ENCODE measurements at places on chromosomes 4 and X.

GRCh38 chr4:89537281-89537680, 229.7 kb upstream of the GPRIN3 start:
- no peak for DNase-seq

- no peak for DNase-seq
Observed at GRCh38 chr4:18020145-18020670, 1.3 kb downstream of the LCORL start.

DNA sequence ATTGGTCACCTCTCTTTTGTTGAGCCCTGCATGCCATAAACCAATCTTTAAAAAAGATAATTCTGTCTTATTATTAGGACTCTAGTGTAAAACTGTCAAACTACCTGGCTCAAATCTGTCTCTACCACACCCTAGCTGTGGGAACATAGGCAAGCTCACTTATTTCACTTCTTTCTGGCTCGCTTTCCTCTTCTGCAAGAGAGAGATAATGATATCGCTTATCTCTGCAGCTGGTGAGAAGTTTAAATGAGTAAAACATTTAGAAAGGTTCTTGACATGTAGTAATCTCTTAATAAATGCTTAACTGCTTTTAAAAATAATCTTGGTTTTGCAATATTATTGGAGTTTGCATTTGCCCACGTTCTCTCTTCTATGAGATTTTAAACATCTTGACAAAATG, 1109.2 kb downstream of the RAPGEF2 start:
- DNase-seq: no peak

GRCh38 chr4:16270454-16271328, 44.4 kb upstream of the TAPT1 start:
- DNase-seq: no peak
